Astrocyte of the hippocampus (primary cell): ENCODE measurements at places on chromosomes 2 and 18.

DNA sequence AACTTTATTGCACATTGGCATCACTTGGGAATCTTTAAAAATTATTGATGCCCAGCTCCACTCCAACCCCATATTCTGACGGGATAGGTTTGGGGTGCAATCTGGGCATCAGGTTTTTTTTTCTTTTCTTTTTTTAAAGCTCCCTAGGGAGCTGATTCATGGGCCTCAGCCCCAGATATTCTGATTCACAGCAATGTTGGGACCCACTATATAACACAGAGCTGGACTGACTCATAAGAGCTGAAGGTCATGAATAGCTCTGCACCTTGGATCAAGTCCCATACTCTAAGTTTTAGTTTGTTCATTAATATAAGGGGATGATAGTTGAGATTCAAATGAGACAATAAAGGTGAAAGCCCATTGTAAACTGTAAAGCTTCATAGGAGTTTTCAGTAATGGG, 191.1 kb upstream of the REV1 start:
- no peak for DNase-seq

DNA sequence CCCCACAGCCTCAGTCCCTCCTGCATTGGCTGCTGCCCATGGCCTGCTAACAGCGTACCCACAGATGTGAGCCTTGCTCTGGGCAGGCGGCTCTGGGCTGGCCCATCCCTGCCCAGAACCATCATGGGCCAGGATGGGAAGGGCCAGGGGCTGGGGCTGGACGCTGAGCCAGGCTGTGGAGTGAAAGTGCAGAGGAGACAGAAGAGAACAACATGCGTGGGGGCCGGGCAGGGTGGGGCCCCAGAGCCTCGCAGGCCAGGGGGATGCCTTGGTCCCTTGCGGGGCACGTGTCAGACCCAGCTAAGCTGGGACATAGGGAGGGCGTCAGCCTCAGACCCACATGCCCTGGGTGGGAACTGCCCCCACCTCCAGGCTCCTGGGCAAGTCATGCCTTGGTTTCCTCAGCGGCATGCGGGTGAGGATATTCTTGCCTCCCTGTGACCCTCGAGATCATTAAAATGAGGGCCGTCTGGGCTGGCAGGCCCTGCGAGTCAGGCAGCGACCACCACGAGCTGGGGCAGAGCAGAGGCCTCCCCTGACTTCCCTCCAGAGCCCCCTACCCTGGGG, 27.3 kb downstream of the GPC1 start:
- no peak for DNase-seq

- DNase-seq = no peak
Observed at GRCh38 chr2:179511105-179511789, 246.6 kb upstream of the SESTD1 start.

- no peak for DNase-seq
Observed at GRCh38 chr2:214902286-214902685, 92.8 kb upstream of the BARD1 start.

- DNase-seq = no peak
Observed at GRCh38 chr2:128779301-128780095, 460.8 kb upstream of the HS6ST1 start.

DNA sequence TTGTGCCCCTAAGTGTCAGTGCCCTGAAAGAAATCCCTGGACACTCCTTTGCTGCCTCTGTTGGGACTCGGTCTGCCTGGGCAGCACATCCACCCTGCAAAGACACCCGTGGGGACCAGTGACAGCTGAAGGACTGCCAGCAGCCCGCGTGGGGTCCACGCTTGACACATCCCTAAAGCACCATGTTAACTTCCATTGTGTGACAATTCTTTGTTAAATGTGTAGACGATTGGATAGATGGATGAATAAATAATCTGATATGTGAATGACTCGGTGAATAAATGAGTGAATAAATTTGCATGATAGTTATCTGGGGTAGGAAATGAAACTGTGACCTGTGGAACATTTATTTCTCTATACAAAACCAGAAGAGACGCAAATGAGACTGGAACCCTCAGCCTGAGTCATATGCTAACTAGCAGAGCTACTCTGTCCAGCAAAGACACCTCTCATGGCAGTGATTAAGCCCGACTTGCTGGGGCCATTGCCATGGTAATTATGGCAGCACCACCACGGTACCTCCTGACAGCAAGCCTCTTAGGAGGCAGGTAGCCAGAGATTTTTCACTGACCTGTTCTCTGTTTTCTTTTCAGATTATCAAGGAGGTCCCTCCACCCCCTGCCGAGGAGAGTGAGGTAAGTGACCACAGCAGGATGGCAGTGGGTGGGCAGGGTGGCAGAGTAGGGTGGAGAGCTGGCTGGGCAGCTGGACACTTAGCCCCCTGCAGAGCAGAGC, 156.8 kb downstream of the ANTXR1 start:
- DNase-seq = peak; percentile 86

- peak; percentile 28 for DNase-seq
Observed at GRCh38 chr2:88540346-88540745, 86.9 kb downstream of the EIF2AK3 start.

GRCh38 chr2:64283641-64284361, 139.6 kb upstream of the PELI1 start:
- no peak for DNase-seq

GRCh38 chr2:150570712-150571111, 83.2 kb upstream of the RND3 start:
- peak; percentile 79 for DNase-seq

DNA sequence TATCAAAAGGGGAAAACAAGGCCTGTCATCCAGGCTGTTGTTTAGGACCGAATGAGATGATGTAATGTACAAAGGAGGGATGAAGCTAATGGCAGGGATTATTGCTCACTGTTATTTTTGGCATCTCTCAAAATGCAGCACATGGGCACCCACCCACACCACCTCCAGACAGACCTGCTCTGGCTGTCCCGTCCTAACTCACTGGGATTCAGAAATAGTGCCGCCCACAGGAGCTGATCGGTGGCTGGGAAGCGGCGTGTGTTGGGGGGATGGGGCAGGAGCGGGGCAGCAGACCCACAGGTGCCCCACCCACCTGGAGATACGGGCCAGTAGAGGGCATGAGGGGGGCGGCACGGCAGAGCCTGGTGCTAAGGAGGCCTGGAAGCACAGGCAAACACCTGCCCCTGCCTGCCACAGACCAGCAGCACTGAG, 52.2 kb downstream of the CRACDL start:
- peak; percentile 33 for DNase-seq

- no peak for DNase-seq
Observed at GRCh38 chr2:68779595-68779994, 45.0 kb downstream of the ARHGAP25 start.
